ENCODE measurements at places on chromosomes 5 and 9.

- DNase-seq: no peak
These were observed 45.7 kb downstream of the SCAMP1 start for GRCh38 chr5:78405829-78406750.

DNA sequence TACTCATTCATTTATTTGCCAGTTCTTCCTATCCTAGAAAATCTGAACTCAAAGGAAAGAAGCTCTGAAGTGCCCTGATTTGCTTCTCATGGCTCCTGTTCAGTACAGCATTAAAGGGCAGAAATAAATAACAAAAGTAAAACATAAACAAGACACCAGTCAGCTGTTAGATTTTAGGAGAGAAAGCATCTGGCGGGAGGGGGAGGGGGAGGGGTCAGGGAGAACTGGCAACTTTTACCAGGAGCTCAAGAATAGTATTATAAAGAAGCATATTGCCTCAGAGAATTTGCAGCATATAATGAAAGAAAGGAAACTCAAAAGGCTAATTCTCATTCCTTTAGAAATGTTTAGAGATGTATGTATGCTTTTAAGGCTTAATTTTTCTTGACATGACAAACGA lies 68.1 kb downstream of the SEMA6A start:
- no peak for DNase-seq

DNA sequence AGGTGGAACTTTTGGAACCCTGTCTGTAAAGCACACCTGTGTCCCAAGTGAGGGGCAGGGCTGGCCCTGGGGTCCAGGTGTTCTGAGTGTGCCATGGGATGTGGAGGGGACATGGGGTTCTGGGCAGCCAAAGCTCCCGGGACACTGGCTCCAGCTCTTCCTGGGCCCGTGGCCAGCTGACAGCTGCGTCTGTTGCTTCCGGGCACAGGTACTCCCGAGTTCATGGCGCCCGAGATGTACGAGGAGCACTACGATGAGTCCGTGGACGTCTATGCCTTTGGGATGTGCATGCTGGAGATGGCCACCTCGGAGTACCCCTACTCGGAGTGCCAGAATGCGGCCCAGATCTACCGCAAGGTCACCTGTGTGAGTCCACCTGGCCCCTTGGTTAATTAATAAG lies 50.7 kb downstream of the WNK2 start:
- DNase-seq: no peak

DNA sequence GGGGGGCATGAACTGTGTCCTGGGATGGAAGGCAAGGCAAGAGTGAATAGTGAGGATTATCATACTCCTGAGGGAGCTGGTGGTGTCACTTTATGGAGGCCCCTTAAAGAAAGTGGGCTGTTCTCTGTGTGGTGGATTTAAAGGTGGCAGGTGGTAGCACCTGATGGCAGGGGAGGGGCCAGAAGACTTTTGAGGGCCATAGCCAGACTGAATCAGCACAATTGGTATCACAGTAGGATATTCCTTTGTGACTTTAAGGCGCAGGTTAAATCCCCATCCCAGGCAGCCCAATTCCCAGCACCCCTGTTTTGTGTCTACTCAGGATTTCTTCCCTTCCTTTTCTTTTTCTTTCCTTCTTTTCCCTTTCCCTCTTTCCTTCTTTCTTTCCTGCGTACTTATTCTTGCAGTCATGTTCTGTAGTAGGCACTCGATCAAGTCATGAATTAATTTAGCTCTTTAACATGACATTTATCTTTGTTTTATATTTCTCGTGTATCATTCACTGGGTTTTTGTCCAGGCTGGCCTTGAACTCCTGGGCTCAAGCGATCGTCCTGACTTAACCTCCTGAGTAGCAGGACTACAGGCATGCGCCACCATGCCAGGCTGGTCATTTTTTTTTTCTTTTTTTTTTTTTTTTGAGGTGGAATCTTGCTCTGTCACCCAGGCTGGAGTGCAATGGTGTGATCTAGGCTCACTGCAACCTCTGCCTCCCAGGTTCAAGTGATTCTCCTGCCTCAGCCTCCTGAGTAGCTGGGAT lies 11.0 kb upstream of the PCBD2 start:
- no peak for DNase-seq

DNA sequence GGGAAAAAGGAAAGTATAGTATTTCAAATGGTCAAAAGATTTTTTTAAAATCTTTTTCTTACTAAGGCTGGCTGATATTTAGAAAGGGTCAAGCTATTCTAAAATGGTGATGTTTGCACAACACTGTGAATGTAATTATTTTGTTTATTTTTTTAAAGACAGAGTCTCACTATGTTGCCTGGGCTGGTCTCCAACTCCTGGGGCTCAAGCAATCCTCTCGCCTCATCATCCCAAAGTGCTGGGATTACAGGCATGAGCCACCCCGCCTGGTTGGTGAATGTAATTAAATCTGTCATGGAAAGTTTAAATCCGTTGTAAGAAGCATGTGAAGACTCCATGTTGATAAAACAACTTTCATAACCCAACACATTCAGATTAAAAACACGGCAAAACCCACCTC lies 2.6 kb downstream of the UBTD2 start:
- no peak for DNase-seq

DNA sequence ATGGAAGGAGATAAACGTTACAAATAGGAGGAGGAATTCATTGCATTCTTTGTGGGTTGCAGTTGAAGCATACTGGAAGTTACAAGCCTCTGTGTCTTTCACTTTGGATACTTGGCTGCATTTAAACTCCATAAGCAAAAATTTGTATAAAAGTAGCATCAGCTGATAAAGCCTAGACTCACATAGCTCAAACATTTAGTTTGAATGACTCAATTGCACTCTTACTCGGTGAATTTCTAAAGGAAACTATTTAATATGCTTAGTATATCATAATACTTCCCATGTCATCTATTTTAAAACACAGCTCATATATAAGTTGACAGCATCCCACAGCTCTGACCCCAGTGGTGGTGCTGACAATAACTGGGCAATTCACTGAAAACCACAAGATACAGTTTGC lies 596.6 kb upstream of the ZNF608 start:
- DNase-seq: no peak

GRCh38 chr5:120818128-120818527 lies 354.0 kb downstream of the PRR16 start:
- DNase-seq: no peak

- DNase-seq: no peak
These were observed 35.8 kb downstream of the SEC61B start for GRCh38 chr9:99257723-99258389.

DNA sequence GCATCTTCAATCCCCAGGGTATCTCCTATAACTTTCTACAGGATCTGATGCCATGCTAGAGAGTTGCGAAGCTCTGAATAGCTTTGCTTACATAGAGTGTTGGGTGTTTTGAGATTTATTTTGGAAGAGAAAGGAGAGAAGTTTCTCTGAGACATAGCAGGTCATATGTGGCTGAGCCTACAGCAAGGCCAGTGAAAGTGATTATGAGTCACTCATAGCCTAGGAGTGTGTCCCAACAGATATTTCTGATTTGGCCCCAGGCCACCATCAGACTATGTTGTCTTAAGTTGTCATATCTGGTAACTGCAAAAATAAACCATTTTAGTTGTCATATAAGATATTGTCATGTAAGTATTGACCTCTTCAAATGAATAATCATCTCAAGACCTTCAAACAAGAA lies 132.0 kb upstream of the RAI14 start:
- no peak for DNase-seq

DNA sequence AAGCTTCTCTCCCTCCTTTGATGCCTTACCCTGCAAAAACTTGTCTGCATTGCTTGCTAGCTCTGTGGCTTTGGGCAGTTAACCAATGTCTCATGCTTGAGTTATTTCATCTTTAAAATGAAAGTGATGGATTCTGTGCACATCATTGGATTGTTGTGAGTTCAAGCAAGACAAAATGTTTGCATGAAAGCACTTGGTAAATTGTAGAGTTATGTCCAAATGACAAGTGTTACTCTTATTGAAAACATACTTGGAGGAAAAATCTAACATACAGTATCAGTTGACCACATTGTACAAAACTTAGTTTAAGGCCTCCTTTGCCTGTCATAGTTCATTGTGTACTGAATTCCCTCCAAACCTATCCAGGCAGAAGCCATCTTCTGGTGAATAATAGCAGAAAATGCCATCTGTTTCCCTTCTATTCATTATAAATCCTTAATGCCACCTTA lies 30.0 kb downstream of the TGFBR1 start:
- no peak for DNase-seq

- no peak for DNase-seq
These were observed 10.7 kb downstream of the SLC25A25 start for GRCh38 chr9:128078504-128079434.

DNA sequence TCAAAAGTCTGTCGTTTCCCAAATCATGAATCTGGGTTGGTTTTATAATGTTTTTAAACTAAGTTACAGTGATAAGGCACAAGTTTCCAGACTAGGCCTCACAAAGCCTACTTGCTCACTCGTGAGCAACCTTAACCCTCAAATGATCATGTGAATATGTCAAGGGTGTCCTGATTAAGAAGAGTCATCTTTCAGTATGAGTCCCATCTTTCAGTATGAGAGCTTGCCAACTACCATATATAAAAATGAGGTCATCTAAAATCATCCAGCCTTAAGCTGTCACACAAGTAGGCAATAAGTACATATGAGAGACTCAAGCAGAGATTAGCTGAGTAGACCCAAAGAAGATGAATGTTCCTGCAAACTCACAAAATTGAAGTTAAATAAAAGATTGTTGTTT lies 668.4 kb upstream of the FAM174A start:
- no peak for DNase-seq

- no peak for DNase-seq
These were observed 9.4 kb downstream of the SLC38A9 start for GRCh38 chr5:55702598-55703345.

DNA sequence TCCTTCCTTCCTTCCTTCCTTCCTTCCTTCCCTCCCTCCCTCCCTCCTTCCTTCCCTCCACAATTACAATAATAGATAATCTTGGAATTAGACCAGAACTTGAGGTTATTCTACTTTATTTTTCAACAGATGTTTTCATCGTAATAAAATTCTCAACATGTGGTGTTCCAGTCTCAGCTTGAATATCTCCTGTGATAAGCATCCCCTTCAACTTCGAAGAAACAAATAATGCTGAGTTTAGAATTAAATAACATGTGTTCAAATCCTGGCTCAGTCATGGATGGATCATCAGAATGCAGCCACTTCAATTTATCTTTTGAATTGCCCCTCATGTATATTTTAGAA lies 91.4 kb upstream of the PAPPA start:
- no peak for DNase-seq

GRCh38 chr9:34046784-34047379 lies 1.8 kb downstream of the UBAP2 start:
- DNase-seq: no peak

GRCh38 chr9:114168281-114169028 lies 13.1 kb downstream of the COL27A1 start:
- DNase-seq: no peak

GRCh38 chr5:111993242-111993641 lies 236.2 kb upstream of the NREP start:
- no peak for DNase-seq

GRCh38 chr5:78666041-78666444 lies 17.5 kb upstream of the LHFPL2 start:
- DNase-seq: no peak

GRCh38 chr9:133742849-133743444 lies 4.8 kb upstream of the SARDH start:
- peak; percentile 63 for DNase-seq

DNA sequence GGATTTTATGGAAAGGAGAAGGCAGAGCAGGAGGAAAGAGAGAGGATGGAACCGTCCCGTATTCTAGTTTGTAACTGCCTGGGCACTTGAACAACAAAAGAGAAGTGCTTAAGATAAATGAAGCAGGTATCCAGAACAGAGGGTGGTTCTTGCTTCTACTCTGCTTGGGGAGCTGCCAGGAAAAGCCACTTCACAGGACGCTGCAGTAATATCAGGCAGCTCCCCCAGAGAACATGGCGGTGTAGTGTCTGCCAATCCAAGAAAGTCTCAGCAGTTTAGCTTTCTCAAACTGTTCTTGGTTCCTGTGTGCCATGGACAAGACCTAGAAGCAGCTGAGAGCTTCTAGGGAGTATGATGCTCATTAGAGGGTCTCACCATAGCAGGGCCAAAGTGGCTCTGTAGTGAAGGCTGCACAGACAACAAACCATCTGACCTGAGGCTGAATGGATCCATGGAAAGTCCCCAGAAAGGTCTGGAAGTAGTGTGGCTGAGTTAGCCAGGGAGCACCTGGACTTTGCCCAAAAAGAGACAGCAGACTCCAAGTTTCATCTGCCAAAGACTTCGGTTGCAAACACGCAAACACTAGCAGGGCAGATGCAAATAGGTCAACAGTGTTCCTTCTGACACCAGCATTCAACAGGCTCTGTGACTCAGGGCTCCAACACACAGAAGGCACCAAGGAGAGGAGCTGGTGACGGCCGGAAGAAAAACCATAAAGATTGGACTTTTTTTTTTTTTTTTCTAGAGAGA lies 72.2 kb upstream of the TNFSF8 start:
- DNase-seq: no peak

DNA sequence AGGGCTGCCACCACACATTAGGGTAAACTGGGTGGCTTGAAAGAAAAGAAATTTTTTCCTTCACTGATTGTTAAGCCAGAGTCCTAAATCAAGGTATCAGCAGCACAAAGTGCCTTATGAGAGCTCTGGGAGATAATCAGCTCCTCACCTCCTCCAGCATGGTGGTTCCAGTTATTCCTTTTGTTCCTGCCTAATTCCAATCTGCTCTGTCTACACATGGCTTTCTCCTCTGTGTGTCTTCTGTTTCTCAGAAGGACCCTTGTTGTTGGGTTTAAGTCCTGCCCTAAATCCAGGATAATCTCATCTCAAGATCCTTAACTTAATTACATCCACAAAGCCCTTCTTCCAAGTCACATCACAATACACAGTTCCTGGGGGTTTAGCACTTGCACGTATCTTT lies 1352.0 kb upstream of the CDH9 start:
- no peak for DNase-seq

DNA sequence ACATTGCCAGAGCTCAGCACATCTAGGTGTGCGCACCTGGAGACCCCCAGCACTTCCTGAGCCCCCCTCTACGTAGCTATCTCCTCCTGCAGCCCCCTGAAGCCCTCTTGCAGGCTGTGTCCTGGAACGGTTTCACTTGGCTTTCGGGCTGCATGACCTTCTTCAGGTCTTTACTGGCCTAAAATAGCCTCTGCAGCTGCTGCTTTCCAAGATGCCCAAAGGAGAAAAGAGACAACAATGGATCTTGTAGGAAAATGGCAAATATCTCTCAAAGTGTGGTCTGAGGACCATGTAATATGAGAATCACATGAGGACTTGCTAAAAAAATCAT lies 6.6 kb upstream of the ERMP1 start:
- DNase-seq: no peak

DNA sequence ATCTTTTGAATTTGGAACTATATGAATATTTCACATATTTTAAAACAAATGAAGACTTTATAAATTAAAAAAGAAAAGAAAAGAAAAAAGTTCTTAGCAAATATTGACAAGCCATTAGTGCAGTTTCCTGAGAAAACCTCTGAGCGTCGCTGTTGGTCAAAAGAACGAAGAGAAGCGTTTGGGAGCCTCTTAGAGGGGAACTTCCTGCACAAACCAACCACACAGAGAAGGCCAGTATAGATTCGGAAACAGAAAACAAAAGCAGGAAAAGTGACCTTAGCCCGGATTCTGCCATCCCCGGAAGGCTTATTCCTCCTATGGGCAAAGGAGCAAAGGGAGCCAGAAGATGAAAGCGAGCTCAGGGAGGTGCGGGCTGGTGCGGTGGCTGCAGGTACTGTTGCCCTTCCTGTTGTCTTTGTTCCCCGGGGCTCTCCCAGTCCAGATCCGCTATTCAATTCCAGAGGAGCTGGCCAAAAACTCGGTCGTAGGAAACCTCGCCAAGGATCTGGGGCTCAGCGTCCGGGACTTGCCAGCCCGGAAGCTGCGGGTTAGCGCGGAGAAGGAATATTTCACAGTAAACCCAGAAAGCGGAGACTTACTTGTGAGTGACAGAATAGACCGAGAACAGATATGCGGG lies at the start of gene PCDHGB2:
TSS of gene PCDHGB2 (plus strand) at position 205 of the 637 bp plus-strand sequence. CDS start at position 347, 142 bp downstream.
- no peak for DNase-seq

Measured in stimulated activated naive CD4-positive, alpha-beta T cell treated with Interleukin-2 at 50 U/mL for 16 hours (primary cell).